Left colon (tissue), 2 donors: ENCODE measurements at places on chromosomes 4 and X. TPM values are rescaled to one million over a fixed set of nuclear protein-coding genes. Genes with fewer than 3 reads are reported as not detected.

- no peak for DNase-seq
Observed at GRCh38 chrX:12319992-12320391, 181.7 kb downstream of the FRMPD4 start.

DNA sequence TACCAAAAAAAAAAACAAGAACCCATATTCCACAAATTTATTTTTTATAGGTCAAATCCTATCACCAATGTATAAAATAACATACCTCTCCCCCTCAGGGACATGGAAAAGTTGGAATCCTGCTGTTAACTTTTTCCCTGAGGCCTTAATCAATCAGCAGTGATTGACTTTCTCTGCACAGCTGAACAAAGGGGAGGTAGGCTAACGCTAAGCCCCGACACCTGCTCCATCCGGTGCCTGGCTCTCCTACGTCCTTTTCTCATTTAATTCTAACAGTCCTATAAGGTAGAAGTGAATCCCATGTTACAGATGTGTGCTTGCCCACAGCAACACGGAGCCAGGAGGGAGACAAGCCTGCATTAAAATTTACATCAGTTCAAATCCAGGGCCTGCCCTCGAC lies 2.8 kb downstream of the CENPU start:
- DNase-seq, result no peak

- DNase-seq, result no peak
Observed at GRCh38 chrX:150730719-150731118, 37.5 kb downstream of the MTMR1 start.

DNA sequence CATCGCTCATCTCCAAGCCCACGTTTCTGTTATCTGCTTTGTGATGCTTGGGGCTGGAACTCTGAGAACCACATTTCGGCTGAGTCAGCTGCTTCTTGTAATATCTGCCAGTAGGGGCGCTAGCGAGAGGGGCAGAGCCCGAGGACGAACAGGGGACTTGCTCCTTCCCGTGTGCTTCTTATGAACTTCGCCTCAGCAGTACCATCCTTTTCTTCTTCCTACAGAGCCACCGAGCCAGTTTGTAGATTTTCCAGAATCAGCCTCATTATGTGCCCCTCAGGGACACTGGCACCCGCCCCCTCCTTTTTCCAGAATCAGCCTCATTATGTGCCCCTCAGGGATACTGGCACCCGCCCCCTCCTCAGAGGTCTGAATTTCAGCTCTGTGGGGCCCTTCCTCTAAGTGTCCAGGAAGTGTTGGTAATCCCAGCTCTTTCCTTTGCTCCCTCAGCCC lies 441.7 kb upstream of the RASGEF1B start:
- DNase-seq, result peak; percentile 58

GRCh38 chr4:2361366-2362265 lies 56.8 kb downstream of the ZFYVE28 start:
- DNase-seq, result no peak

GRCh38 chr4:138898282-138898681 lies 117.3 kb upstream of the NOCT start:
- no peak for DNase-seq

Gene NAA11
- not detected for total RNA-seq

Gene TEX13C
- not detected for total RNA-seq

Gene TXK
- 1.8 TPM for total RNA-seq

Gene RAI2
- total RNA-seq, result 6.5 TPM
